ENCODE measurements at places on chromosomes 1 and 21.

DNA sequence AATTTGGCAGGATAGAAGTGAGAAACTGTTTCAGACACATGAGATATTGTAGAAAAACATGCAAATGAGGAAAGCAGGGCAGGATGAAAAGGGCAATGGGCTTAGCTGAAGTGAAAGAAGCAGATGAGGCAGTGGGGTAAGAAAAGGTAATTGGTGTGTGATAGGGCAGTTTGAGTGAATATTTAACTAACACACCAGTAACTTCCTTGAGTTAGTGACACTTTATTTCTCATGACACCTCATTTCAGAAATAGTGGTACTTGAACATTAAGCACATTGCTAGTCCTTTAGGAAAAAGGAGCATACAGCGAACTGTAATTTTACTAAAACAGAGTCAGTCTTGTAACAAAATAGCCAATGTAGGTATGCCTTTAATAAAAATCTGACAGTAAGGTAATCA lies 415.0 kb downstream of the DPYD start:
- no peak for DNase-seq

DNA sequence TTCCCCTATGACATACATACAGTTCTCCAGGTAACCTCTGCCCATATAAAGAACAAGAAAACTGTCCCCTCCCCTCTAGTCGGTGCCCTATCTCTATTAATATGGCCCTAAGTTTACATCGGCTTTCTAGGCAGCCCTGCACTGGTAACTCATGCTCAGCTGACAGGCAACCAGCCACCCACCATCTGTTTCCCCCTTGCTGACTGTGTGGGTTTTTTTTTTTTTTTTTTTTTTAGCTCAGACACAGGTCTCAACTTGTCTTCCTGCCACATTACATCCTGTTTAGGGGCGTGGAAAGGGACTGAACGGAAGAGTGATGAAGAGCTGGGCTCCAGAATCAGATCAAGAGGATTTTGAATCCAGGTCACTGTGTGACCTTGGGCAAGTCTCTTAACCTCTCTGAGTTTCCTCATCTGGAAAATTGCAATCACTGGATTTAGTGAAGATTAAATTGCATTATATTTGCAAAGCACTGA lies 14.0 kb downstream of the LAPTM5 start:
- no peak for DNase-seq

DNA sequence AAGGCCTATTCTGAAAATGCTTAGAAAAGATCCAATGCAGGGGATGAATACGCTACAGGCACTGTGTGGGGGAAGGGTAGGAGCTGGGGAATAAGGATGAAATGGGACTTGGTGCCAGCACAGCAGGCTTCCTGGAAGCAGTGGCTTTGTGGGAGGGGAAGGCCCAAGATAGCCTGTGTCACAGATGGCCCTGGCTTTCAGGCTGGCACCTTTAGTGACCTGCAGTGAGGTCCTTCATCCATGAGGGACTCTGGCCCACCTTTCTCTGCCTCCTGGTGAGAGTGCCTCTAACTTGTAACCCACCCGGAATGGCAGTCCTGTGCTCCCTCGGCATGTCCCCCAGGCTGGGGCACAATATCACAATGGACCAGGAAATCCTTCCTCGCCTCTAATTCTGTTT lies 919 bp downstream of the CHI3L1 start:
- no peak for DNase-seq

DNA sequence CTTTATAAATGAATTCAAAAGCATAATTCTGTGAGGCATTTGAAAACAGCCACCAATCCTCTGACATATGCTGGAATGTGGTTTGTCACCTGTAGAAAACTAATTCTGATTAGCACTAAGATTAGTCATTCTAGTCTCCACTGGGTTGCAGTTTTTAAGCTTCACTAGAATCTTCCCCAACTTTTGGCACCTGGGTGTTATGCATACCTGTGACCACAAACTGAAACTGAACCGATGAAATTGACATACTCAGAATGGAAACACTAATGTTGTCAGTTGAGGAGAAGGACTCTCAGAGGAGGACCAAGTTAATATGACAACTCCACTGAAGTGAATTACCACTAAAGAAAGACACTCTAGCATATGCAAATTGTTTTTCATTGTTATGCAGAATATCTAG lies 285.8 kb upstream of the NEGR1 start:
- DNase-seq = no peak
